ENCODE measurements at places on chromosomes 5 and 9. TPM values are rescaled to one million over a fixed set of nuclear protein-coding genes. Genes with fewer than 3 reads are reported as not detected.

Gene SLC46A2
- total RNA-seq, result not detected

Gene DBH
- total RNA-seq, result not detected

Gene GARIN3
- total RNA-seq, result not detected

Gene GABRB2
- under 0.01 TPM for total RNA-seq

Gene SLC2A8
- total RNA-seq, result 11.4 TPM

Gene EEIG1
- total RNA-seq, result 7.2 TPM

Gene RLN1
- not detected for total RNA-seq

Gene ALDH1A1
- 45.2 TPM for total RNA-seq

Gene CFAP90
- not detected for total RNA-seq

Gene HEXB
- total RNA-seq, result 214 TPM

Gene C1QTNF3
- 1.2 TPM for total RNA-seq

Gene CRAT
- total RNA-seq, result 33.6 TPM

Gene ADAMTS6
- 48.3 TPM for total RNA-seq

Gene ARHGEF39
- total RNA-seq, result 0.66 TPM

Gene HTR1A
- not detected for total RNA-seq

Gene GGTA1
- under 0.01 TPM for total RNA-seq
